ENCODE measurements at places on chromosomes 2 and 18. TPM values are rescaled to one million over a fixed set of nuclear protein-coding genes. Genes with fewer than 3 reads are reported as not detected.

Gene ALPI
- not detected for polyA plus RNA-seq

Gene EFR3B
- polyA plus RNA-seq = 5.9 TPM

Gene ALPP
- not detected for polyA plus RNA-seq

Gene OSR1
- 15.8 TPM for polyA plus RNA-seq

Gene G6PC2
- polyA plus RNA-seq = not detected

Gene IER3IP1
- polyA plus RNA-seq = 20.2 TPM

- DNase-seq = no peak
Measured at GRCh38 chr18:48929212-48929612, 21.6 kb downstream of the SMAD7 start.

GRCh38 chr2:191950132-191950874 is 103.4 kb upstream of the CAVIN2 start:
- no peak for DNase-seq

DNA sequence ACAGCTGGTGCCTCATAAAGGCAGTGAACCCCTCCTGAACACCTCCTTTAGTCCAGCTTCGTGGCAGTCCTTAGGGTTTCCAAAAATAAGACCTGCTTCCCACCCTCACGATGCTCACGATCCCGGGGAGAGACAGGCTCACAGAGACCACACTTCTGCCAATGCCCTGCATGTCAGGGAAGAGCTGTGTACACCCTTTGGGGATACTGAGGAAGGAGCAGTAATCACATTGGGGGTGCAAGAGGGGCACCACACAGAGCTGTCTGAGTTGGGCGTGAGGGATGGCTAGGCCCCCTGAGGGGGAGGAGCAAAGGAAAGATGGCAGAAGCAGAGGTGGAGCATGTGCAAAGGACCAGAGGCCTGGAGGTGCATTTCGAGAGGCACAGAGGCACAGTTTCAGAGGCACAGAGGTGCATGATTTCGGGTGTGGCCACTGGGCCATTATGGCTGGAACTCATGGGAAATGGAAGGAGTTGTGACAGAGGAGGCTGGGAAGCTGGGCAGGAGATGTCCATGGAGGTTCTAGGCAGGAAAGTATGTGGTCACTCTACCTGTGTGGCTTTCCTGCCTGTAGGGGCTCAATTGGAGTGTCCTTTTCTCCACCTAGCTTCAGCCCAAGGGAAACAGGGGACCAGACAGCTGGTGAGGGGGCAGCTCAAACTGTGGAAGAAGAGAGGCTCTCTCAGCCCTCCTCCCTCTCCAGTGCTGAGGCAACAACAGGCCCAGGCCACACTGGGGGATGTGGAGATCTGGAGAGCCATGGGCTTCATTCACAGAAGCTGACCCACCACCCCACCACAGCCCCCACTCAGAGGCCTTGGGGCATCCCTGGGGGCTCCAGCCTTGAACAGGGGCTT is 115.9 kb downstream of the CAPN13 start:
- no peak for DNase-seq

- DNase-seq = no peak
Measured at GRCh38 chr2:137522620-137523011, 441.7 kb upstream of the HNMT start.

DNA sequence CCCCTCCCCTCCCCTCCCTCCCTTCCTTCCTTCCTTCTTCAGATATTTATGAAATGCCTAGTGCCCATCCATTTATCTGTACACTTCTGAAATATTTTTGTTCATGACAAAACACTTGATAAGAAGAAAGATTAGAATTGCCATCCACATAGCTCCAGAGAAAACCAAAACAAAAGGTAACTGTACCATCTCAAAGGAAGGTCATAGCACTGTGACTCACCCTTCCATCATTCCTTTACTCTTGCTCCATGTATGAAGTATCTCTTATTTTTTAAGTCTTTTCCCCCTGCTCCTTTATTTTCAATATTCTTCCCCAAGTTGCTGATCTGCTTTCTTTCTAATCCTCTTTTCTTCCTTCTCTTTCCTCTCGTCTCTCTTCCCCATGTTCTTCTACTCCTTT is 9.9 kb downstream of the CNTNAP5 start:
- DNase-seq = no peak

DNA sequence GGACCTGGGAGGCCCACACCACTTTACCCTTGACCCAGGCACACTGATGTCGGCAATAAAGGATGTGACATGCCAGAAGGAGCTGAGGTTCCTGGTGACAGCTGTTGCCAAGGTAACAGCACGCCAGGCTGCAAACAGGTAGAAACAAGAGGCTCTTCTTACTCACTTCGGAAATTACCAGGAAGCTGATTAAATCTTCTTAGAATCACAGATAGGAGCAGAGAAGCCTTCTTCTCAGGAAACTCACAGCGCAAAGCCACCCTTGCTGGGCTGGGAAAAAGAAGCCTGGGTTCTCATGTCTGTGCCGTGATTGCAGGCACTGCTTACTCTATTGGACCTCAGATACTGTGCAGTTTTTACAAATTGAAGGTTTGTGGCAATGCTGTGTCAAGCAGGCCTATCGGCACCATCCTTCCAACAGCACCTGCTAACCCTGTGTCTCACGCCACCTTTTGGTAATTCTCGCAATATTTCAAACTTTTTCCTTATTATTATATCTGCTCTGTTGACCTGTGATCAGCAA is 61.0 kb upstream of the TAF1B start:
- DNase-seq = no peak

DNA sequence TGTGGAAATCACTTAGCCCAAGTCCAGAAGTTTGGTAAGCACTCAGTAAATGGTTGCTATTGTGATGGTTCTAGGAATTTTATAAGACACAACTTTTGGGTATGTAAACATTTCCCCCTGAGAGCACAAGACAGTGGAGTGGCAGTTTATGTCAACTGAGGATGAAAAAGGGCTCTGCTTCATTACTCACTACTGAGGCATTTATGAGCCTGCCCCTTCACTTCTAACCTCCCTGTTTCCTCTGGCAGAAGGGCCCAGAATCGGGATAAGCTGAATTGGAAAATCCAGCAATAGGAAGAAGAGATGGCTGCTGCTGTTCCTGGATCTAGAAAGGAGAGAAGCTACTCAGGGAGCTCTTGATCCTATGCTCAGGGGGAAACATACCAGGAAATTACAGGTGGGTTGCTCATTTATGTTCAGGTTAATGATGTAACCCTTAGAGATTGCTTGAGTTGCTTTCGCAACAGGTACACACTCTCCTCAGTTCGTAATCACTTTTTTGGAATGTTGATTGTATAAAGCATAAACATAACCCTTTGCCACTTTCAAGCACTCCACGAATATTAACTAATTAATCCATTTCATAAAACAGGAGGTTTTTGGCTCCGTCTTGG is 46.3 kb downstream of the ADCYAP1 start:
- DNase-seq = no peak

GRCh38 chr2:172293952-172294351 is 133.4 kb upstream of the ITGA6 start:
- no peak for DNase-seq

DNA sequence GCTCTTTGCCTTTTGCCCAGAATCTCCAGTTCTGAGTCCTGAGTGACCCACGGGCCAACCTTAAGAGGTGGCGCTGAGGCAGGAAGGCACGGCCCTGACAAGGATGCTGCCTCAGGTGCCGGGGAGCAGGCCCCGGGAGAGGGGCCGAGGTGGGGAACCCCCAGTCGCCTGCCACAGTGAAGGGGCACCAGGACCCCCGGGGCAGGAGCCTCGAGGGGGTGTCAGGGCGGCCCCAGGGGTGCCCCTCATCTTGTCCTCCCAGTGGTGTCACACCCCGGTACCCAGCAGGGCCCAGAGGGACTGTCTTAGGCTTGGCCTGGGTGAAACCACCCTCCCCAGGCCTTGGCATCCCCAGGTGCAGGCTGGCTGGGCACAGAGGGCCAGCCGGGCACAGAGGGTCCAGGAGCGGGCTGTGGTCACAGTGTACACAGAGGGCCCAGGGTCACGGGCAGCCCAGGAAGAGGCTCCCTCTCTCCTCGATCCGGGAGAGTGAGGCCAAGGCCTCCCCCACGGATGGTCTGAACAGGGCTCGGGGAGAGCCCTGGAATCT is 1.0 kb downstream of the PDCD1 start:
- no peak for DNase-seq

- DNase-seq = no peak
Measured at GRCh38 chr18:77101410-77102258, 30.9 kb downstream of the MBP start.

GRCh38 chr2:240340361-240340761 is 95.1 kb upstream of the GPC1 start:
- no peak for DNase-seq

- DNase-seq = no peak
Measured at GRCh38 chr18:58882686-58883085, 18.0 kb downstream of the ZNF532 start.

All from forelimb muscle (tissue), 1 donor.